Osteocyte (in vitro differentiated cells): ENCODE measurements at places on chromosomes 6 and 20. TPM values are rescaled to one million over a fixed set of nuclear protein-coding genes. Genes with fewer than 3 reads are reported as not detected.

FNDC11 gene
- 0.13 and 0.34 TPM in 2 replicates for total RNA-seq

AKAP7 gene
- 4.4 and 4.5 TPM in 2 replicates for total RNA-seq

PHIP gene
- total RNA-seq: 22.1 and 22.8 TPM in 2 replicates

CDKN1A gene
- total RNA-seq: 161 and 201 TPM in 2 replicates

GLP1R gene
- total RNA-seq: not detected in 2 replicates

SLC4A11 gene
- total RNA-seq: 2.4 and 3.2 TPM in 2 replicates

OXT gene
- total RNA-seq: not detected in 2 replicates

NMBR gene
- total RNA-seq: not detected in 2 replicates

DNA sequence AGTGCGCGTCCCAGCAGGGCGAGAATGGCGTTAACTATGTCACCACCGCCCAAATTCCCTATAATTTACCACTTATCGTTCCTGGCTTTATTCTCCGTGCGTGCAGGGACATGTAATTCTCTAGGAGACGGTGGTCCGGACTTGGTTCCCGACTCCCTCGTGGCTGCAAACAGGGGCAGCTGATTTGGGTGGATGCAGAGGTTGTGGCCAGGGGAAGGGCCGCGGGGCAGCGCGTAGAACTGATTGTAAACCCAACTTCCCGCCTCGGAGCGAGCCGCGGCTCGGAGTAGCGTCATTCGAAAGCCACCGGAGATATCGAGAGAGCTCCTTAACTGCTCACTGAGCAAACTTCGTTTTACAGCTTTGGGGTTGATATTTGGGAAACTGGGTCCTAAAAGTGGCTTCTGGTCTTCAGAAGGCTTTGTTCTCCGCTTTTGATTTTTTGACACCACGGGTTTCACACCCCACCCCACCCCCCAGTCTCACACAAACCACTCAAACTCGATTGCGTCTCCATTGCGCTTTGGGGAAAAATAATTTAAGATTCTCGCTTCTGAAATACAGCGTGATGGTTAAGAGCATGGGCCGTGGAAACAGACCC is 17.5 kb upstream of the ZSCAN9 start:
- peaks cover 4% of the 10 kb centered on the region for H3K36me3 ChIP-seq
- H3K27me3 ChIP-seq: peaks cover 92% of the 10 kb centered on the region
- DNase-seq: no peak
- peak overlapping the region; percentile 76 for H3K4me3 ChIP-seq
- peaks cover 24% of the 10 kb centered on the region for H3K4me1 ChIP-seq

GRCh38 chr20:11727708-11728107 is 190.0 kb upstream of the BTBD3 start:
- no peaks in the 10 kb centered on the region for H3K27me3 ChIP-seq
- H3K36me3 ChIP-seq: no peaks in the 10 kb centered on the region
- no peak overlapping the region for H3K27ac ChIP-seq
- H3K4me1 ChIP-seq: peaks cover 11% of the 10 kb centered on the region
- no peak overlapping the region for H3K4me3 ChIP-seq
- DNase-seq: no peak

- H3K27ac ChIP-seq: no peak overlapping the region
- no peak for DNase-seq
- peaks cover 9% of the 10 kb centered on the region for H3K4me1 ChIP-seq
- H3K27me3 ChIP-seq: peaks cover 33% of the 10 kb centered on the region
- no peak overlapping the region for H3K4me3 ChIP-seq
Observed at GRCh38 chr6:14838133-14838583, 407.7 kb upstream of the JARID2 start.

DNA sequence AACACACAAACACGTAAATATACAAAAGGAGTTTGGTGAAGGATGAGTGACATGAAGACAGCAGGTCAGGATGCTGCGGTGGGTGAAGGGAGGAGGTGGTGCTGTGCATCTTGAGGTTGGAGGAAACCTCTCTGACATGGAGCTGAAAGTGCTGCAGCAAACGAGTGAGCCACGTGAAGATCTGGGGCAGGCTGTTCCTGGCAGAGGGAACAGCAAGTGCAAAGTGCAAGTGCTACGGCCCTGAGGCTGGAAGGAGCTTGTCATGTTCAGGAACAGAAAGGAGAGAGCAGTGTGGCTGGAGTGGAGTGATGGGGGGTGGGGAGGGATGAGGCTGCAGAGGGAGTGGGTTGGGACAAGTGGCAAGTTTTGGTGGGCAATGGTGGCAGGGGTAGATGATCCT is 24.8 kb upstream of the ANGPT4 start:
- H3K27ac ChIP-seq: no peak overlapping the region
- H3K4me3 ChIP-seq: no peak overlapping the region
- no peak for DNase-seq
- no peaks in the 10 kb centered on the region for H3K27me3 ChIP-seq
- no peaks in the 10 kb centered on the region for H3K4me1 ChIP-seq

DNA sequence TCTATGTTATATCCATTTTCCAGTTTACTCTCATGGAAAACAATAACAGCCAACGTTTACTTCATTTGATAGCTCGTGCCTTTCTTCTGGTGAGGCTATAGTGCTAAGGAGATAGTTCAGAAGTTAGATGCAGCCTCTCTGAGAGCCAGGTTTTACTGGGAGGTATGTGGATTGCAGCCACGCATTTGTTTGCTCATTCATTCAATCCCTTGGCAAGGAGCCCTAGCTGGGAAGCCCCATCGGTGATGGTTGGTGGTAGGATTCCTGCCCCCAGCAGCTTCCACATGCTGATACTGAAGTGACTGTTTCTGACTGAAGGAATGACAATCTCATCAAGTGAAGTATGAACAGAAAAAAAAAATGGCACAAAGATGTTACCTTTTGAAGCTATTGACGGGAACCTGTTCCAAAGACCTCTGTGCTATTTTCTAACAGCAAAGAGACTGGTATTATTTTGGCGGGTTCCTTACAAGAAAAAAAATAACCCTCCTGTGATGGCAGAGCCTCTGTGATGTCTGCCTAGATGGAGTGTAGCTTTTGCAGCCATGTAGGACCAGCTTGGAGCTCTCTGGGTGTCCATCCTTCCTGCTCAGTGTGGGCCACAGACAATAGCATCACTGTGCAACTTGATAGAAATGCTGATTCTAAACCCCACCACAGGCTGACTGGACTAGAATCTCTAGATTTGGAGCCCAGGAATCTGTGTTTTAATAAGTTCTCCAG is 30.6 kb downstream of the SNAP25 start:
- no peak overlapping the region for H3K27ac ChIP-seq
- H3K27me3 ChIP-seq: peaks cover 2% of the 10 kb centered on the region
- no peak overlapping the region for H3K4me3 ChIP-seq
- DNase-seq: no peak
- no peaks in the 10 kb centered on the region for H3K4me1 ChIP-seq

DNA sequence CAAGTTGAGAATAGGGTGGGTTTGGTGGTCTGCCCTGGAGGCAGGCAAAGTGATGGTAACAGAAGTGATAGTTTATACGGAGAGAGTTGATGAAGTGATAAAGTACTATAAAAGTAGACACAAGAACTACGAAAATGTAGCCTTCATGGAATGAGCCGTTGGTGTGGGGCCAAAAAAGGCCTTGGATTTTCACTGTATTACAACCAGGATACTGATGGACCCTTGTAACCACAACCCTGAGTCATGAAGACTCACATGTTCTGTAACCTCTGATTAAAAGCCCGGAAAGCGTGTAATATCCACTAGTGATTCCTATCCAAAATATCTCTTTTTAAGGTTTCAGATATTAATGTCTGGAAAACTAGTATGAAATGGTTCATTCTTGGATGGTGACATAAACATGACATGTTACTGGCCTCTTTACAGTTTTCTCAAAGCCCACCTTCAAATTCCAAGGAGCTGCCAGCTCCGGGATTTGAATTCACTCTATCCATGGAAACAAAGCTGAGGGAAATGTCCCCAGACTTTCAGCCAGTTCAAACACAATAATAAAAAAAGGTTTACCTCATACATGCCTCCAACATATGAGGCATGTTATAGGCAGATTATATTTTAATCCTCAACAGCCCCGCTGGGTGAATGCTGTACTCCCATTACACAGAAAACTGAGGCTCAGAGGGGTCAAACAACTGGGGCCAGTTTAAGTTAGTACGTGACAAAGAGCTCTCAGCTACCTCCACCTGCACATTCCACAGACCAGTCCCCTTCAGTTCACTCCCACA is 55.4 kb downstream of the MRPL14 start:
- H3K4me3 ChIP-seq: peak overlapping the region; percentile 24
- no peaks in the 10 kb centered on the region for H3K36me3 ChIP-seq
- H3K27ac ChIP-seq: peak overlapping the region; percentile 13
- no peak for DNase-seq
- peaks cover 56% of the 10 kb centered on the region for H3K4me1 ChIP-seq

GRCh38 chr6:164108869-164109769 is 694.6 kb downstream of the QKI start:
- no peaks in the 10 kb centered on the region for H3K27me3 ChIP-seq
- H3K27ac ChIP-seq: no peak overlapping the region
- no peaks in the 10 kb centered on the region for H3K36me3 ChIP-seq
- peaks cover 2% of the 10 kb centered on the region for H3K4me1 ChIP-seq

DNA sequence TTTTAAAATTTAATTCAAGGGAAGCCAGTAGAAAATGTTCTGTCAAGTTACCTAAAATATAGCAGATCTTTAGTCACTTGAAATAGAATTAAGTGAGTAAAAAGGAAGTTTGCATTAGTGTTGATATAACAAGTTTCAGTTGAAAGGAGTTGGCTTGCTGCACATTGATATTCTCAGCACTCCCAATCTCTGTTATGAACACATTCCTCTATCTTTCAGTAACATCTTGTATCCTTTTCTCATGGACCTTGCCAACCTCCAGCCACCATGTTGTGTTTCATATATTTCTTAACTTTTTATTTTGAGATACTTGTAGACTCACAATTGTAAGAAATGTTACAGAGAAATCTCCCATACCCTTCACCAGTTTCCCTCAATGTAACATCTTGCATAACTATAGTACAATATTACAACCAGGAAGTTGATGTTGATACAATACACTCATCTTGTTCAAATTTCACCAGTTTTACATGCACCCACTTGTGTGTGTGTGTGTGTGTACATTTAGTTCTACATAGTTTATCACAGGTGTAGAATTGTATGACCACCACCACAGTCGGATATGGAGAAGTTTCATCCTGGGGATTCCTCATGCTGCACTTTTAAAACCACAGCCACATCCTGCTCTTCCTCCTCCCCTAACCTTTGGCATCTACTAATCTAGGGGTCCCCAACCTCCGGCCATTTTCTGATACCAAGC is 20.2 kb upstream of the PAQR8 start:
- no peak overlapping the region for H3K4me3 ChIP-seq
- H3K4me1 ChIP-seq: peaks cover 4% of the 10 kb centered on the region
- no peak overlapping the region for H3K27ac ChIP-seq
- H3K27me3 ChIP-seq: no peaks in the 10 kb centered on the region

- peaks cover 19% of the 10 kb centered on the region for H3K4me1 ChIP-seq
- no peak overlapping the region for H3K27ac ChIP-seq
Observed at GRCh38 chr6:47135772-47136171, 93.6 kb upstream of the ADGRF1 start.

- H3K4me1 ChIP-seq: peaks cover 73% of the 10 kb centered on the region
- H3K36me3 ChIP-seq: no peaks in the 10 kb centered on the region
- peak overlapping the region; percentile 19 for H3K4me3 ChIP-seq
- no peak for DNase-seq
Observed at GRCh38 chr6:7145885-7146828, 38.4 kb downstream of the RREB1 start.

- H3K27ac ChIP-seq: no peak overlapping the region
- H3K4me1 ChIP-seq: no peaks in the 10 kb centered on the region
- H3K36me3 ChIP-seq: no peaks in the 10 kb centered on the region
- peaks cover 7% of the 10 kb centered on the region for H3K27me3 ChIP-seq
- H3K4me3 ChIP-seq: no peak overlapping the region
Observed at GRCh38 chr20:48453477-48454093, 374.2 kb downstream of the PREX1 start.

DNA sequence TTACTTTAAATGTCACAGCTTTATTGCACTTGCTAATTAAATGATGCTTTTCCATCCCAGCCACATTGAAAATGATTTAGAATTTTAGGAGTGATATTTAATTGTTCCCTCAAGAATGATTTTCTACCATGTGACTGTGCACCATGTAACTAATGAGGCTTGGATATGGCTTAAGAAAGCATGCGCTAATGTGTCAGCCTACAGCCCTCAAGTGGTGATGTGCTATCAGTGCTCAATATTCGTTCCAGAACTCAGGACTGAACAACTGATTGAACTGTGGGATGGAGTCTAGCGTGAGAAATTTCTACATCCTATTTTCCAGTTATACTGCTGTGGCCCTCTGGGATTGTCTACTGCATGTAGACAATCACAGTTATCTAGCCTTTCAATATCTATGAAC is 71.5 kb downstream of the PKIB start:
- no peaks in the 10 kb centered on the region for H3K27me3 ChIP-seq
- no peak for DNase-seq
- no peaks in the 10 kb centered on the region for H3K4me1 ChIP-seq
- no peak overlapping the region for H3K27ac ChIP-seq

GRCh38 chr6:153096031-153096430 is 35.1 kb downstream of the RGS17 start:
- H3K27ac ChIP-seq: no peak overlapping the region
- H3K36me3 ChIP-seq: no peaks in the 10 kb centered on the region
- H3K27me3 ChIP-seq: no peaks in the 10 kb centered on the region

GRCh38 chr6:93701526-93701925 is 282.2 kb upstream of the EPHA7 start:
- no peaks in the 10 kb centered on the region for H3K27me3 ChIP-seq
- H3K4me1 ChIP-seq: no peaks in the 10 kb centered on the region
- no peak overlapping the region for H3K27ac ChIP-seq
- no peak overlapping the region for H3K4me3 ChIP-seq

DNA sequence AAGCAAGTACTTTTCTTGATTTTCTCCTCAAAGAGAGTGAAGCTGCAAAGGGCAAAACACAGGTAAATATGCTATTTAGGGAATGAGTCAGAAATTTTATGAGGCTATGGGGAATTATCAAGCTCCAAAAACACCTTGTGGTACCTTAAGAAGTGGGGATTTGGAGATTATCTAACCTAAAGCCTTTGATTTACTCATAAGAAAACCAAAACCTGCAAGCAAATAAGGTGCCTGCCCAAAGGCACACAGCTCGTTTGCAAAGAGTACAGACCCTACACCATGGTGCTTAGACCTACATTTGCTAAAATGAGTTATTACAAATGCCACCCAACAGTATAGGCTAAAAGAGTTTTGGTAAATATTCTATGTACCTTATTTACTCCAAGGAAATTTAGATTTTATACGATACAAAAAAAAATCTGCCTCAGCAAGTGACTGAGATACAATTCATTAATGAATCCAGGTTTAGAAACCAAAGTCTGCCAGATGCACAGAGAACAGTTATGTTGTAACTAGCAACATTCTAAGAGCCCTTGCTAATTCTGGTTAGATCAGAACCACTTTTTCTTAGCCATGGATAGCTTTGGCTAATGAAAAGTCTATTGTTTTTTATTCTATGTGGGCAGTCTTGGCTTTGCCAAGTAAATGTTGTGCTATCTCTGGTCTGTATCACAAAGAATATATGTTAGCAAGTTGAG is 101.5 kb downstream of the KHDC1L start:
- H3K27me3 ChIP-seq: no peaks in the 10 kb centered on the region
- no peak overlapping the region for H3K4me3 ChIP-seq
- no peak overlapping the region for H3K27ac ChIP-seq
- no peak for DNase-seq
- peaks cover 8% of the 10 kb centered on the region for H3K36me3 ChIP-seq
- no peaks in the 10 kb centered on the region for H3K4me1 ChIP-seq
